Stimulated activated CD4-positive, alpha-beta T cell treated with anti-CD3 and anti-CD28 coated beads, TNF-alpha, amount 100 ng/mL, for 48 hours (primary cell): ENCODE measurements at places on chromosomes 16 and 17.
A peak's percentile ranks its signal among the peaks of the same experiment; 100 is the strongest.

DNA sequence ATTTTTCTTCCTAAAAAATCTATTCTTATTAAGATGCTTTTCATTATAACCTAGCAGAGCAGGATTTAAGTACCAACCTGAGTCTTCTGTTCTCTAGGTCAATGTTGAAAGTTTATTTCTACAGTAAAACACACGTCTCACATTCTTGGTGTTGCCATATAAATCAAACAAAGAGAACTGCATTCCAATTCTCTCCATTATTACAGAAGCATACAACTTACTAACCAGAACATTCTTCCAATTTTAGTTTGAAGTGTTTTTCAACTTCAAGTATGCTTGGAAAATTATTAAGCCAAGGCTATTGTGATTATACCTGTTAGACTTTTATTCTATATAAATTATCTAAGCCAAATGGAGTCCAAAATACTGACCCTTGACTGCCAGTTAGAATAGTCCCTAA, 110.4 kb upstream of the PMFBP1 start:
- DNase-seq: no peak

GRCh38 chr16:30354423-30355143, 525 bp downstream of the CD2BP2 start:
- DNase-seq: no peak

DNA sequence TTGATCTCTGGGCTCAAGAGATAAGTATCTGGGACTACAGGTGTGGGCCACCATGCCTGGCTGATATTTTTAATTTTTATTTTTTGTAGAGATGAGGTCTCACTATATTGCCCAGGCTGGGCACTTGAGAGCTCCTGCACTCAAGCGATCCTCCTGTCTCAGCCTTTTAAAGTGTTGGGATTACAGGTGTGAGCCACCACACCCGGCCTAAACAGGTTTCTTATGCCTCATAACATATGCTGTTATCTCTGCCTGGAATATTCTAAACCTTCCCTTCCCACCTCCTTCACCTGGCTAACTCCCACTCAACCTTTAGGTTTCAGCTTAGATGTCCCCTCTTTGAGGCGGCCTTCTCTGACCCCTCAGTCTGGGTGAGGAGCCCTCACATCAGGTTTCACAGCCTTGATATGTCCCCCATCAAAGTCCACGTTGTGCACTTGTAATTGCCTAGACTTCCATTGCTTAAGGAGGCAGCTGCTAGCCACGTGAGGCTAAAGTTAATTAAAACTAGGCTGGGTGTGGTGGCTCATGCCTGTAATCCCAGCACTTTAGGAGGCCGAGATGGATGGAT, 8.6 kb upstream of the CNP start:
- no peak for DNase-seq

GRCh38 chr16:24378999-24379398, 122.9 kb downstream of the CACNG3 start:
- no peak for DNase-seq

DNA sequence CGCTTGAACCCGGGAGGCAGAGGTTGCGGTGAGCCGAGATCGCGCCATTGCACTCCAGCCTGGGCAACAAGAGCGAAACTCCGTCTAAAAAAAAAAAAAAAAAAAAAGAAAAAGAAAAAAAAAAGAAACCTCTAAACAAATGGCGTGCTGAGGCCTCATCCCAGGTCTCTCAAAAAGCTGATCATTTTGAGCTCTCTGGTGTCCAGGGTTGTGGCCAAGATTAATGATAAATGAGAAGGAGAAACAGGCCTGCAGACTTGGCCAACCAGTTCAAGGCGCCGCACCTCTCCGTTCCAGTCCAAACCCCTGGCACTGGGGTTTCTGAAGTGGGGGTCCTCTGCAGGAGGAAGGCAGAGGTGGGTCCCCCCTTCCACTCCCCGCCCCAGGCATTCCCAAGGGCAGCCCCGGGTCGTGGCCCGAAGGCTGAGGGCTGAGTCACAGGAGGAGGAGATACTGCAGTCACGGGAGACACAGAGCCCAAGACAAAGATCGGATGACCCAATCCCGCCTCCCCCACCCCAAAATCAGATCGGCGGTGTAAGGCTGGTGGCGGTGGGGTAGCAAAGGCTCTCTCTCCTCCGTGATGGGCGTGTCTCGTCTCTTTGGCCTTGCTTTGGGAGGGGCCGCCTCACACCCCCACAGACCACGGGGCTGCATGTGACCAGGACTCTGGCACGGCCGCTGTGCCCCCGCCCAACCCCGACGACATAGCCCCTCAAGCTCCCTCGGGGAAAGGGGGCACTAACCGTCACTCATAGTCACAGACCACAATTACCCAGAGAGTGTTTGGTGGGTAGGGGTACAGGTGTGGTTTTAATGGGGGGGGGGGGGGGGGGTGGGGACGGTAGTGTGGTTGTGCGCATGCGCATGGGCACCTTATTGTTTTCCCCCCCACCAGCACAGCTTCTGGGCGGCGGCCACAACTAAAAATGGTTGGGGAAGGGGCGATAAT, 1.1 kb downstream of the VAT1 start:
- no peak for DNase-seq

- DNase-seq: no peak
Measured at GRCh38 chr17:15922586-15922985, 22.3 kb upstream of the ADORA2B start.

- no peak for DNase-seq
Measured at GRCh38 chr16:67015313-67015731, 13.6 kb upstream of the CBFB start.

GRCh38 chr17:46166692-46167249, 26.5 kb downstream of the KANSL1 start:
- DNase-seq: no peak

DNA sequence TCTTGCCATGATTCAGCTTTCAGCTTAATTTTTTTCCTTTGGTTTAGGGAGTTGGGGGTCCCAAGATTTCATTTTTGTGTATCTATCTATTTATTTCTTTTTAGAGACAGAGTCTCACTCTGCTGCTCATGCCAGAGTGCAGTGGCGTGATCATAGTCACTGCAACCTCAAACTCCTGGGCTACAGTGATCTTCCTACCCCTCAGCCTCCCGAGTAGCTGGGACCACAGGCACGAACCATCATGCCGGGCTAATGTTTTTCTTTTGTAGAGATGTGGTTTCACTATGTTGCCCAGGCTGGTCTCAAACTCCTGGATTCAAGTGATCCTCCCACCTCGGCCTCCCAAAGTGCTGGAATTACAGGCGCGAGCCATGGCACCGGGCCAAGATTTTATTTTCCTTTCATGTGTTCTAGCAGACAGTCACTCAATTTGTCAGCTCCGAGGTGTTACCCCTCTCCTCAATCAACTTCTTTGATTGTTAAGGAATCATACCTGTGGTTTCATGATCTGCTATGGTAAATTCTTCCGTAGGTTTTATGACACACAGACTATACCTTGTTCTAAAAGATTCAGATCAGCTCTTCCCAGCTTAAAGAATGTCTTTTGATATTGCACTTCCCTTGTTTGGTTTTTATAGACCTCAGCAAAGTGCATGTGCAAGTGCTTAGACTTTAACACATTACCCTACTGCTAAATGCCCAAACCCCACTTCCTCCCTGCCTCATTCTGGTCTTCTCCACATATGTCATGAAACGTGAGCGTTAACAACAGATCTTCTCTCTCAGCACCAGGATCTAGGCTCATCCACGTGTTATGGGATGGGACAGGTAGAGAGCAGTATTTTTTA, 13.0 kb downstream of the UNC45B start:
- DNase-seq: no peak

GRCh38 chr16:56163938-56164337, 27.4 kb upstream of the GNAO1 start:
- DNase-seq: no peak

DNA sequence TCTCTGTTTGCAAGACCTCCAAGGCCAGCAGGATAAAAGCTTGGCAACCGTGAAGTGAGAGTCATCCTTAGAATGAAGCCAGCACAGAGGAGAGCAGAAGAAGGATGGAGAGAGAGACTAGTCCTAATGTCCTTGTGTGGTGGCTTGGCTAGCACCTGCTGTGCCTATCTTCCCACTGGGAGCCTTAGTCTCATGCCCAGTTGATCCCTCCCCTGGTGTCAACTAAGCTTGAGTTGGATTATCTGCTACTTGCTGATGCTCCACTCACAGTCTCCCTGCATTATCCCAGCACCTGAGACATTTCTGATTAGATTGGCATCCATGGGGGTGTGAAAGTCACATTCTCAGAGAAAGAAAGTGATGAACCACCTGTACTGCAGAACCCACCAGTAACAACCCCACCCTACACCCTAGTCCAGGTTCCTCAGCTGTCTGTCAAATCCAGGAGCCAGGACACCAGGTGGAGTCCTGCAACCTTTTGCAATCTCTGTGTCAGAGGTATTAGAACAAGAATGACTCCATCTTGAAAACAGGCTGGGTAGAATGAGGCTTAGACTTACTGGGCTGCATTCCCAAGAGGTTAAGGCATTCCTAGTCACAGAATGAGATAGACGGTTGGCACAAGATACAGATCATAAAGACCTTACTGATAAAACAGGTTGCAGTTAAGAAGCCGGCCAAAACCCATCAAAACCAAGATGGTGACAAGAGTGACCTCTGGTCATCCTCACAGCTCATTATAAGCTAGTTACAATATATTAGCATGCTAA, 460.2 kb upstream of the C16orf82 start:
- DNase-seq: no peak

DNA sequence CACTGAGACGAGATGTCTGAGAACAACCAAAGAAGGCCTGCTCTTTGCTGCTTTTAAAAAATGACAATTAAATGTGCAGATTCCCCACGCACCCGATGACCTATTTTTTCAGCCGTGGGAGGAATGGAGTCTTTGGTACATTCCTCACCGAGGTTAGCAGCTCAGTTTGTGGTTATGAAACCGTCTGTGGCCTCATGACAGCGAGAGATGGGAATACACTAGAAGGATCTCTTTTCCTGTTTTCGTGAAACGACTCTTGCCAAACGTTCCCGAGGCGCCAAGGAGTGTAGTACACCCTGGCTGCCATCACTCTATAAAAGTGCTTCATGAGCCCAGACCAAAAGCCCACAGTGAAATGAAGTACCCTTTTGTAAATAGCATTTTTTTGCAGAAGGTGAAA, 87.8 kb downstream of the CRISPLD2 start:
- no peak for DNase-seq

DNA sequence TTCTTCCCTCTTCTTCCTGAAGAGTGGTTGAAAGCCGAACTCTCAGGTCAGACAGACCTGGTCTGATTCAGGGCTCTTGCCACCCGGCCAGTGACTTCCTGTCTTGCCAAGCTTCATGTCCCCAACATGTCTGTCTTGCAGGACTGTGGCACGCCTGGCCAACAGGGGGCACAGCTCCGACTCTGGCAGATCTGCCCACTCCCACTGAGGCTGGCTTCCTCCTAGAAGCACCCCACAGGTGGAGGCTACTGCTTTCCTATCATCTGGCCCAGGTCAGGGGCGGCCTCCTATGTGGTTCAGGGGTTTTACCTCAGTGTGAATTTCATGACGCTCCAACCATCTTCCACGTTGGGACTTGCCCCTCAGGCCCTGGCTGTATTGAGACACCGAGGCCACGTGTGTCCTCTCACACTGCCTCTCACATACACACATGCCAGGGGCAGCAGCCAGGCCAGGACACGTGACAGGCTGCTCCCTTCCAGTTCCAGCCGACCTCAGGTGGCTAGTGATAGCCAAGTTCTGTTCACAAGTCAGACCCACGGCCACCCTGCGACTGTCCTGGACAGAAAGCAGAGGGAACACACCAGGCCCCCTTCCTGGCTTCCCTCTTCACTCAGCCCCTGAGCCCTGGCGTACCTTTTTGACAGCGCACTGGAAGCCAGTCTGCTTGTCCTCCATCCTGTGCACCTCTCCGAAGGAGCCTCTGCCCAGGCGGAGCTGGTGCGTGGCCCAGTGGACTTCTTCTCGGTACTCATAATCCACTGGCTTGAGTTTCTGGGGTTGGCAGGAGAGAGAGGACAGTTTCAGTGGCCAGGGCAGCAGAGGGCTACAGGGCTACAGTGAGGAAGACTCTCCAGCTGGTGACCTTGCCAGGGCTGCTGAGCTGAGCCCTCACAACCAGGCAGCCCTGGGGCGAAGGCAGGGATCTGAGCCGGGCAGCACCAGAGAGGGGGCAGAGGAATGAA, 22.6 kb upstream of the SPATA32 start:
- no peak for DNase-seq

GRCh38 chr16:72149676-72150464, 22.1 kb downstream of the PMFBP1 start:
- no peak for DNase-seq

GRCh38 chr17:73546770-73547536, 97.3 kb downstream of the SDK2 start:
- peak; percentile 15 for DNase-seq
